ENCODE measurements at places on chromosomes 2 and 18.

DNA sequence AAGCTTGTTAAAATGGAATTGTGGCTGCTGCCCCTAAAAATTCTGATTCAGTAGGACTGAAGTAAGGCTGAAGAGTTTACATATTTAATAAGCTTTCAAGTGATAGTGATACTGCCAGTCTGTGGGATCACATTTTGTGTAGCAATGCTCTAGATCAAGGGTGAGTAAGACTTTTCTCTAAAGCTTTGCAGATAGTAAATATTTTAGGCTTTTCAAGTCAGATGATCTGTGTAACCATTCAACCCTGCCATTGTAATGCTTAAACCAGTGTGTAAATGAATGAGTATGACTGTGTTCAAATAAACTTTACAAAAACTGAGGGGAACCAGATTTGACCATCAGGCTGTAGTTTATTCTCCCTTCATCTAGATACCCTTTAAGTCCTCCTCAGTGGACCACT, 92.7 kb downstream of the PIK3C3 start:
- no peak for DNase-seq

DNA sequence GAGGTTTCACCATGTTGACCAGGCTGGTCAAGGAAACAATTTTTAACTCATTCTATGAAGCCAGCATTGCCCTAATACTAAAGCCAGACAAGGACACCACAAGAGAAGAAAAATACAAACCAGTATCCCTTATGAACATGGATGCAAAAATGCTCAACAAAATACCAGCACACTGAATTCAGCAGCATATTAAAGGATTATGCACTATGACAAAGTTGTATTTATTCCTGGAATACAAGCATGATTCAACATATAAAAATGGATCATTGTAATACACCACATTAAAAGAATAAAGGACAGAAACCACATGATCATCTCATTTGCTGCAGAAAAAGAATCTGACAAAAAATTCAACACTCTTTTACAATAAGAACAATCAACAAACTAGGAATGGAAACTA, 138.7 kb downstream of the RAB3GAP1 start:
- no peak for DNase-seq

GRCh38 chr18:34330308-34330707, 105.6 kb upstream of the NOL4 start:
- no peak for DNase-seq

DNA sequence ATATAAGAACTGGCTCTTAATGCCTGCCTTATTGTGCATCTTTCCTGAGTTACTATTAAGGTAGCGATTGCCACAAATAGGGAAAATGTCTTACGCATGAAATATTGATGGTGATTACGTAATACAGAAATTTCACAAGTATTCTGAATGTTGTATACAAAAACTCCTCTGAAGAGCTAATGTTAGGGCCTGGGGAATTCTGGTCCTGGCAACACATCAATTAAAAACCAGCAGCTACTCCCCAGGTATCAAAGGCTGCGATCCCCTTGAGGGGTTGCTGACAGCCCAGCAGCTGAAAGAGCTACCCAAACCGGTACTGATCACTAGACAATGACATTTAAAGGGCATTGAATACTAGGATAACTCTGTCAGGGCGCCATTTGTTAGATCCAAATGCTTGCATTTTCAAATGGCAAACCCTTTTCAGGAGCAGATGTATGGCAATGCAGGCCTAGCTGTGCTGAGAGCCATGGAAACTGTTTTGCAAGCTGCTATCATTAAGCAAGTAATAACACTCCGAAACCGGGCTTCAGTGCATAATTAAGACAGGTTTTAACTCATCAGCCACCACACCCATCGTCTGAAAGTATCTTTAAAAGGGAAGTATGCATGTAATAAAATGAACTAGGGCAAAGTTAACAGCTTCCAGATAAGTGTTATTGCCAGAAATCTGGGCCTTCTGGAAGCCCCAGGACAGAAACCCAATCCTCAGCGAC, 78.4 kb downstream of the CLHC1 start:
- no peak for DNase-seq

DNA sequence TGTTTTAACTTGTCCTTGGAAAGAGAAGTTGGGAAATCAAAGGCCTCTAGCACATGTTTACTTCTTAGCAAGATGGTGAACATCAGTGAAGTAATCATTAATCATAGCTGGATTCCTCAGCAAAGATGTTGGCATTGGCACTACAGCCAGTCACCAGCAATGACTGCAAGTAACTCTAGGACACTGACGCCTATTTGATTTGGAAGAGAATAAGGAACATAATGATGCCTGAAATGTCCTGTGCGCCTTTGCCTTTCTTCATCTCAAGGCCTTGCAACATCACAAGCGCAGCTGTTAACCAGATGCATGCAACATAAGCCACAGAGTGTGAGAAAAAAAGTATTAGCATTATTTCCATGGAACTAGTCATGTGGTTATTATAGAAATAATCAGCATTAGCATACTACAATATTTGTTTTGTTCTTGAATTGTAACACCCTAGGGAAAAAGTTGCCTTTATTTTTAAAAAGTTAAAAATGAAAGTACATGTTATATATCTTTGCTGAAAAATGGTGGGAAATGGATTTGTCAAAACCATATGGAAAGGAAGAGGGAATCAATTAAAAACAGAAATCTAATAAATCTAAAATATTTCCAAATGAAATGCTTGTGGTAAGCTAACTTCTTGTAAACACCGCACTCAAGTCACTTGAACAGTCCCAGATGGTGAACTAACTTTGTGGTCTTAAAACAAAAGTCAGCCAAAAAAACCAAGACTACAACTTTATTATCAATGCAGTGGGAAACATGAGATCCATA, 55.6 kb downstream of the THADA start:
- DNase-seq: no peak

GRCh38 chr2:112476434-112476833, 5.5 kb upstream of the TTL start:
- DNase-seq: no peak

DNA sequence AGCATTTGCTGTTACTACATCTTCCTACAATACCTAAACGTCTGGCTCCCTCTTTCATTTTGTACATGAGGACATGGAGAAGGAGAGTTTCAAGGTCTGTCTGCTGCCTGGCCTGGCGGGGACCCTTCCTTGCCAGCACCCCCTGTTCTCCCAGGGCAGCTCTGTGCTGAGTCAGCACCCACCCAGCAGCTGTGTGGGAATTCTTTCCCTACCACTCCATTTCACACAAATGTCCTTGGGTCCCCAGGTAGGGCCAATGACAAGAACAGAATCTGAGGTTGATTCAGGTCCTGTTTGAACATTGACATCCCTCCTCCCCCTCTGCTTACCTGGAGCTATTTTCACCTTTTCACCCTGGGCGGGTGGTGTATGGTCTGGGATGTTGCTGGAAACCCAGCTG, 129.9 kb upstream of the ITGA6 start:
- no peak for DNase-seq

- peak; percentile 60 for DNase-seq
Observed at GRCh38 chr2:236343400-236344161, 79.4 kb upstream of the ASB18 start.

- no peak for DNase-seq
Observed at GRCh38 chr2:41216978-41217377, 765.1 kb upstream of the SLC8A1 start.

DNA sequence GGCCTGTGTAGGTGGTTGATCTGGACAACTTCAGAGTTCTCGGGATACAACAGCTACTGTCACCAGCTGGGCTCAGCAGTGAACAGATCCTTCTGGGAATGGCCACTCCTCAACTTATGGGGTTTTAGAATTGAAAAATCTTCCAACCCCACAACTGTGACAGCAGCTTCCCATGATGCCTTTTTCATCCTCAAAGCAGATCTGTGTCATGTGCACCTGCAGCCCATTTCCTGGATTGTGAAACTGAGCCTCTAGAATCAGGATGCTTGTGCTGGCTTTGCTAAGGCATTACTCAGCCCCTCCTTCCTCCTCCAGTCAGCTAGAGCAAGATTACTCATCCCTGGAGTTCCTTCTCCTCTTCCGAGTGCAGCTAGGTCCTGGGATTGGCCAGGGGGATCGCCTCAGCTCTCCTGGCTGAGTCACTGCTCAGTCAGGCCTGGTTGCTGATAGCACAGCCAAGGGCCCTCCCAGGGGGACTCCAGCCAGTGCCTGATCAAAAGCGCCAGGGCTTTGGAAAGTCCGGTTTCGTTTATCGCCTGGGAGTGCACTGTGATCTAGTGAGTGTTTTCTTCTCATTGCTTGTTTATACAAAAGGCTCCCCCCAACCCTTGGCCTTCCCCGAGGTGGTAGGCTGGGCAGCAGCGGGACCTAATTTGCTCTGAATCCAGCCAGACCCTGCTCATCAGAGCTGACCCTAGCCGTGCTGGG, 2.4 kb upstream of the LPIN1 start:
- DNase-seq: peak; percentile 88

DNA sequence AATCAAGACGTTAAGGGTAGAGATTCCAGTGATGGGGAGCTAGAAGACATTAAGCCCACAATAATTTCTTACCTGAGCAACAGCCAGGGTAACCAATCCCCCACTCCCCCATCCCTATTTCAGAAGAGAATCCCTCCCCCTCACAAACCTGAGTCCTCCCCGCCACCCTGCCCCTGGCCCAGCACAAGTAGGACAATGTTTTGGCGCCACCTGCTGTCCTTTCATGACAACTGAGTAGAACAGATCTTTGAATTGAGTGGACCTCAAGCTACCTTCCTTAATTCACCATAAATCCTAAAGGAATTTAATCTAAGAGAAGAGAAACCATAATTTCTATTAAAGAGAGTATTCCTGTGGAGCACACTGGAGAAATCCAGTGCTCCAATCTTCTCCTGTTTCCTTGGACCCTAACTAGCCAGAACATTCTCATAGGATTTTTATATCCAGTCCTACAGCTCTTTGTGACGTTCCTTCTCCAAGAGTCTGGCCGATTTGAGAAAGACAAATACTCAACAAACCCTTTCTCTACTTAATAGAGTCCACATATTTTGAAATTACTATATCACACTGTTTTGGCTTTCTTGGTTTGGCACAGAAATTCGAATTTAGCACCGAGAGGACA, 41.1 kb downstream of the NHEJ1 start:
- DNase-seq: peak; percentile 75

DNA sequence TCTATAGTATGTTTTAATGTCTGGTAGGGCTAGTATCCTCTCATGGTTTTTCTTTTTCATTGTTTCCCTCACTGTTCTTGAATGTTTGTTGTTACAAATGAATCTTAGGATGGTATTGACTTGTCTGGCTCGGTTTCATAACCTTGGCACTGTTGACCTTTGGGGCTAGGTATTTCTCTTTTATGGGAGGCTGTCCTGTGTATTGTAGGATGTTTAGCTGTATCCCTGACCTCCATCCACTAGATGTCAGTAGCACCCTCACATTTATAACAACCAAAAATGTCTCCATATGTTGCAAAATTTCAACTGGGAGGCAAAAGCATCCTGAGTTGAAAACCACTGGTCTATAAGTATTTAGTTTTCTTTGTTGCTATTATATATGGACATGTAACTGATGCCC, 7.0 kb upstream of the AOX1 start:
- DNase-seq: no peak

DNA sequence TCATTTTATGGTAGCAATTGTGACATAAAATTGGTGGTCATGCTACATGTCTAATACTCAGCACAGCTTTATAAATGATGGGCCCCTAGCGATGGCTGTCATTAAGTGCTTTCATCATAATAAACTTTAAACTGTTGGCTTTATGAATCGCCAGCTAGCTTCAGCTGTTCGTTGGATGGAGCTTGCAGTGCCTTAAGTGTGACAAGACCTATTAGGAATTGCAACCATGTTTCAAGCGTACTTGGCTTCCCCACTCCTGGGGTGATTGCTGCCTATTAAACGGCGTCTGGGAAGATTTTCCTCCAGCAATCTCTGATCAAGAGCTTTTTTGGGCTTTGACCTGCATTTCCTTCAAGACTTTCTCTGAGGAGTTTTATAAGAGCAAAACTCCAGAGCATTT, 164.5 kb upstream of the SIX3 start:
- no peak for DNase-seq

- DNase-seq: no peak
Observed at GRCh38 chr2:120760446-120761135, 24.9 kb downstream of the GLI2 start.

GRCh38 chr2:224520064-224520463, 65.1 kb downstream of the CUL3 start:
- peak; percentile 10 for DNase-seq

GRCh38 chr2:112035786-112036185, 19.3 kb upstream of the TMEM87B start:
- DNase-seq: no peak

GRCh38 chr2:219877728-219878127, 250.3 kb downstream of the SLC4A3 start:
- no peak for DNase-seq

DNA sequence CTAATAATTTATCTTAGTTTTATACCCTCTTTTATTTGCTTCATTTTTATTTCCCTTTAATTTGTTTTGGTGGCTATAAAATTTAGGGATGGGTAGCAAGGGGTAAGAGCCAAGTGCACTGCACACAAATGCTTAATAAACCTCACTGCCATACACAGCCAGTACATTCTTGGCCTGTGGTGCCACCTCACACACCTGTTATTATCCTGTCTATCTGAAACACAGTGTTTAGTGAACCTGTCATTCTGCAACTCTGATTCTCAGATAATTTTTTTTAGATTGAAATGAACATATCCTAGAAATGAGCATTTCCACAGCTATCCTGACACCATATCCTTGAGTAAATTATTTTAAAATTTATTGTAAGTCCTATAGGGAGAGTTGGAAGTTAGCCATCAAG, 807.5 kb downstream of the DCC start:
- no peak for DNase-seq

- DNase-seq: peak; percentile 12
Observed at GRCh38 chr2:84694088-84694622, 177.9 kb downstream of the DNAH6 start.

DNA sequence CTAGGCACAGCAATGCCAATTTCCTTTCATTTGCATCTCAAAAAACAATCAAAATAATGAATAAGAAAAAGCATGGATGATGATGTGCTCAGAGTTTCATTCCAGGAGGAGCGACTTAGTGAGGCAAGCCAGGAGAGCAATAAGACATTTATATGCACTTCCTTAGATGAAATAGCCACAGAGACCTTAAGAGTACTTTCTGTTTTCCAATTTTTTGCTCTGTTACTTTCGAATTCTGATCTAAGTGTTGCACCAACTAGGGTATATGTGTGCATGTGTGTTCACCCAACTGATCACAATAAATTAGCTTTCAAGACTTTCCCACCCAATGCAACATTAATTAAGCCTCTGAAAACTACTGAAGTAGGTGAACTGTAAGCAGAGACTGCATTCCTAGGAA, 709 bp downstream of the RAB27B start:
- DNase-seq: no peak
